ENCODE measurements at places on chromosomes 4 and X.

DNA sequence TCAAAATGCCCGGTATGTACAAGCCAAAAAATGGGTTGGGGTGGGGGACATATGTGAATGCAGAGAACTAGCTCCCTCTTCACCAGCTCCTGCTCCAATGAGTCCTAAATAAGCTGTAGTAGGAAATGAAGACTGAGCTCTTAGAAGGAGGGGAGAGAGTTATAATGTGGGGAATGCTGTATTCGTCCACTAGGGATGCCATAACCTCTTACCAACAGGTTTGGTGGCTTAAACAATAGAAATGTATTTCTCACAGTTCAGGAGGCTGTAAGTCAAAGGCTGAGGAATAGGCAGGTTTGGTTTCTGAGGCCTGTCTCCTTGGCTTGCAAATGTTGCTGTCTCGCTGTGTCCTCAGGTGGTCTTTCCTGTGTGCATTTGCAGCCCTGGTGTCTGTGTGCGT, 4.4 kb upstream of the INPP4B start:
- DNase-seq, result no peak

DNA sequence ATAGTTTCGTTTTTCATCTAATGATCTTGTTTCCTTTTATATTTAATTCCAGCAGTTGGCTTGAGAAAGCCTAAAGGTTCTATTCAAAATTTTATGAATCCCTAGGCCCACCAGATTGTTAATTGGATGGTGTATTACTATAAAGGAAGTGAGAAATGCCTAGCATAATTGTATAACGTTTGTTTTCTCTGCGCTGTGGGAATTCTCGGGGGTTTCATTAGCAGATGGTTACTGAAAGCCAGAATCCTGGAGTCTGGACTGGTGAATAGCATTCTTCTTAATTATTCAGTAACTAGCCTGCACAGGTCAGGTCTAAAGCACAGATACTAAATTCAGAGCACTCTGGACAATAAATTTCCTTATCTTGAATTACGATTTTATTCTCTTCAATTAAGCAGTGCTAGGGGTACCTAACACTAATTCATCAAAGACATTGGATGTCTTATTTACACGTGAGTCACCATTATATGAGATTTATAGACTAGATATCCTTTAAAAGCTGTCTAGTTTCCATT, 459.4 kb downstream of the DTHD1 start:
- DNase-seq, result no peak

DNA sequence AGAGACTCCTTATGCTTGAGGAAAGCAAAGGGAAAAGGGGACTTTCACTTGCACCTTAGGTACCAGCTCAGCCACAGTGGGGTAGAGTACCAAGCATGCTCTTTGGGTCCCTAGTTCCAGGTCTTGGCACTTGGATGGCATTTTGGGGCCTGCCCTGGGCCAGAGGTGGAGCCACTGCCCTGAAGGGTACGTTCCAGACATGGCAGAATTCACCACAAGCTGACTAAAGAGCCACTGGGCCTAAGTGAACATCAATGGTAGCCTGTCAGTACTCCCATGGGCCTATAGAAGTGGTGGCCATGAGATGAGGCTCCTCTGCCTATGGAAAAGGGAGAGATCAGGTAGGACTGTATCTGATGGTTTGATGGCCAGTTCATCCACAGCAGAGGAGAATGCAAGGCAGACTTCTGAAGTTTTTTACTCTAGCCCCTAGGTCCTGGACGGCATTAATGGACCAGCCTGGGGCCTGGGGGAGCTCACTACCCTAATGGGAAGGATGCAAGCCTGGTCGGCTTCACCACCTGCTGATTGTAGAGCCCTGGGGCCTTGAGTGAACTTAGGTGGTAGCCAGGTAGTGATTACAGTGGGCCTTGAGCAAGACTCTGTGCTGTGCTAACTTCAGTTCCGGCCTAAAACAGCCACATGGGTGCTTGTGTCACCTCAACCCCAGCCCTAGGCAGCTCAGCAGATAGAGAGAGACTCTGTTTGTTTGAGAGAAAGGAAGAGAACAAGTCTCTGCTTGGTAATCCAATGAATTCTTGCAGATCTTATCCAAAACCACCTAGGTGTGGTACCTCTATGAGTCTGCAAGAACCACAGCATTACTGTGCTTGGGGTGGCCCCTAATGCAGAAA, 19.8 kb upstream of the HSFX4 start:
- DNase-seq, result no peak

DNA sequence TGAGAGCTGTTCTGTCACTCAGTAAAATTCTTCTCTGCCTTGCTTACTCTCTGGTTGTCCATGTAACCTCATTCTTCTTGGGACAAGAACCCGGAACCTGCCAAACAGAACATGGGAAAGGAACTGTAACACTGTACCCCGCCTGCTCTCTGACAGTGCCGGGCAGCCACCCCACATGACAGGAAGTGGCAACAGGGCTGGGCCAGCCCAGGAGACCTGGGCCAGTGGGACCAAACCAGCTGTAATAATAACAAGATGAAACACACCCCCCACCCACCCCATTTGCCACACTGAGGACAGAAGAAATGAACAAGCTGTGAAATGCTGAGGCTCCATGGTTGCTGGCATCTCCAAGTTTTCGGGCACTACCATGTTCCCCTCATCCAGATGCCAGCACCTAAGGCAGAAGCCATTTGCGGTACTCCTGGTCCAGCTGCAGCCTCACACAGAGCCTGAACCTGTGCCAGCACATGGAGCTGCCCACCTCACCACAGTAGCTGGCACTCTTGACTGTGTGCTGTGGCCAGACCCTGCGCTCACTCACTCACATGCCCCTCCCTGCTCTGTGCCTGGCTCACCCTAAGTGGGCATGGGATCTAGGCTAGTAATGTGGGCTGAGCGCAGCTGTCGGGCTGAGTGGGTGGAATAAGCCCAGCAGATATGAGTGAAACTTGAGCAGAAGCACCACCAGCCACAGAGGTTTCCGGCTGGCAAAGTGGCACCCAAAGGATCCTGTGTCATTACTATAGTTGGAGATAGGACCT, 126.2 kb upstream of the UGT8 start:
- no peak for DNase-seq

GRCh38 chrX:142233400-142233799, 28.3 kb upstream of the MAGEC2 start:
- no peak for DNase-seq

DNA sequence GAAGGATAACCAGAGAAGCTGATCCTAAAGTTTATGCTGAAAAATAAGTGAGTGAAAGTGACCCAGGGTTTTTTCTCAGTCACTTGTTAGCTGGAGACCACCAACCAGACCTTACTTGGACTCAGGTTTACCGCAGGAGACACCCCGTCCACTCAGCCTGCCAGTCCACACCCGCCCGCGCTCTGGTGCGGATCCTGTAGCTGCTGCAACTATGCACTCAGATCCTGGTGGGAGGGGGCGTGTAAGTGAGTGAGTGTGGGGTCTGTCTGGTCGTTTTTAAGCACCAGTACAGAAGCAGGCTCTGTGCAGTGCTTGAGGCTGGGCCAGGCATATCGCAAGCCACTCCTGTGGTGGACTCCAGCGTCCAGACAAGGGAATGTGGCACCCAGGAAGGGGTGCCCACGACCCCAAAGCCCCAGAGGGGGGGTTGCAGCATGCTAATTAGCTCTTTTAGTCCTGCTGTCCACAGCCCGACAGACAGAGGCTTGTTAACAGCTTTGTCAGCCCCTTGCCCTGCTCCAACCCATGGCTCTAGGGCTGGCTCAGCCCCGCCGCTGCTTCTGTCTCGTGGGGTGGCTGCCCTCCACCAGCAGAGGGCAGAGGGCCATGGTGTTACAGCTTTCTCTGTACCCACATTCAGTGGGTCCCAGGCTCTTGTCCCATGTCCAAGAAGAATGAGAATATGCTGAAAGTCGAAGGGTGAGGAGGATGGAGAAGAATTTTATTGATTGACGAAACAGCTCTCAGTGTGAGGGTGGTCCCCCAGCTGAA, 40.4 kb upstream of the PPP1R2C start:
- no peak for DNase-seq

DNA sequence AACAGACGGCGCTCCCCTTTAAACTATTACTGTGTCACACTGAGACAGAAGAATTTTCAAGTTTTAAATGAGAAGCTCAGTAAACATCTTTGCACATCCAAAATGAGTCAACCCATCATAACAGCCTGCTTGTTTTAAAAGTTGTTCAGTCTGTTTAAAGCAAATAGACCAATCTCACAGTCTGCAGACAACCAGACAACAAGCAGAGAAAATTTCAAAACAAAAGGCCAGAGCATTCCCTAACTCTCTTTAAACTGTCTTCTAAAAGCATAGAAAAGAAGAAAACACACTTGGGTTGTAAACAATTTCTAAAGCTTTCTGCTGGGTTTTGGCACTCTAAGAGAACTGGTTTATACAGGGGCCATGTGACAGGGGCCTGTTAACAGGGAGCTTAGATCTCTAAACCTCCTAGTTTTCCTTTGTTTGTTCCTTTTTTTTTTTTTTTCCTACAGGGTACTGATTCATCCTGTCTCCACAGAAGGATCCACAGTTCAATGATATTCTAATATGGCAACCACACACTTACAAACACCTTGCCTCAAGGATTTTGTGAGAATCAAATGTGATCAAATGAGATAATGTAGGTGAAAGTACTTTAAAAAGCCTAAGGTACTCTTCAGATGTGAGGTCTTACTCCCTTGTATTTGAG, 100.8 kb upstream of the MAML3 start:
- DNase-seq, result no peak

GRCh38 chr4:126451237-126451873, 1136.6 kb downstream of the FAT4 start:
- DNase-seq, result no peak

- no peak for DNase-seq
These were observed 7.0 kb upstream of the SLC7A11 start for GRCh38 chr4:138249132-138249531.

GRCh38 chr4:119870856-119871255, 195.8 kb downstream of the MAD2L1 start:
- DNase-seq, result no peak

DNA sequence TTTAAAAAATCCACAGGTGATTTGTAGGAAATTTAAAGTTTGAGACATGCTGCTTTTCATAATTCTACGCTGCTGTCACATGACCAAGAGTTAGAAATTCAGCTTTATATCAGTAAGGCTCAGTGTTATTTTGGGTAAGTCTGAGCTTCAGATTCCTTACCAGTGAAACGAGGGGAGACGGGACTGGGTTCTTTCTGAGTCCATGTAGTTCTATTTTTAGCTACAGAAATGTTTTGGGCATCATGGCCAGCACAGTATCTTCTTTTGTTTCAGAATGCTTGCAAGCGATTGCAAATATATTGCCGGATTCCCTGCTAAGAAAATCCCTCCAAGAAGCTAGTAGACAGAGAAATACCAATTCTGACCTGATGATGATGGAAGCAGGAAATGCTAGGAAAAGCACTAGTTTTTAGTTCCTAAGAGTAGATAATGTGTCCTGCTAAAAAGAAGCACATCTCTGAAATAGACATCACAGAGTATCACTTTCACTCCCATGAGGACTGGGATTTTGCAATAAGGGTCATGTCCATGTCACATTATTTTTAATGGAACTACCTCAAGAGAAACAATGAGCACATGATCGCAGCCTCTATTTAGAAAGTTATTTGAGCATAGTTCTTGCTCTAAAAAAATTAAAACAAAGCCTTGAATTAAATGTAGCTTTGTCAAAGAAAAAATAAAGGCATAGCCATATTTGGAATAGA, 10.9 kb downstream of the ATP1B4 start:
- DNase-seq, result no peak

DNA sequence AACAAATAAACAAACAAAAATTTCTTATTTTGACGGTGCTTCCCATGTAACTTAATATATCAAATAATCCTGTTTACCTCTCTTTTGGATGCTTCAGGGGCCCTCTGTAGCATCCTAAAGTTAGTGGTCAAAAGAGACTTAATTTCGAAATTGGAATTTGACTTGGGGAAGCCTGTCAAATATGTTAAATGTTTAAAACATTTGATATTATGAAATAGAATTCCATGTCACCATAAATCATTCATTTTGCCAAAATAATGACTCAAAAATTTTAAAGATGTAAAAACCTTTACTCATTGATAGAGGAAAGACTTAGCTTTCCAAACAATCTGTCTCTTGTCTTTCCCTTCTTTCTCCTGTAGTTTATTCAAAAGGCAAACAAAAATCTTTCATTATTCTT, 20.6 kb upstream of the TEX13A start:
- no peak for DNase-seq

GRCh38 chr4:109816894-109817293, 1.3 kb downstream of the GAR1 start:
- no peak for DNase-seq

DNA sequence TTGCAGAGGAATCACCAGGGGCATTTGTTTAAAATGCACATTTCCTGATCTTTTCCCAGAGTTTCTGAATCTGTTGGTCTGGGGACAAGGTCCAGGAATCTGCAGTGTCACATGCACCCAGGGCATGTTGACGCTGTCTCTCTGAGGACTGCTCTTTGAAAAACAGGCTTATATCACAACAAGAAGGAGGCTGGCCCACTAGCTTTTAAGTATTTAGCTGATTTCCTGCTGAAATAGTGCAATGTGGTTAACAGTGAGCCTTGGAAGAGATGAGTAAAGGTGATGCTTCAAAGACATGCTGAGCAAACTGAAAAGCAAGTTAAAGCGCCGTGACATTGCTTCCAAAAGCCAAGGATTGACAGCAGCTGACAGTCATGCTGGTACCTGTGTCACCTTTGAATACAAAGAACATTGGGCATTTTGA, 18.6 kb upstream of the SEPSECS start:
- DNase-seq, result no peak

DNA sequence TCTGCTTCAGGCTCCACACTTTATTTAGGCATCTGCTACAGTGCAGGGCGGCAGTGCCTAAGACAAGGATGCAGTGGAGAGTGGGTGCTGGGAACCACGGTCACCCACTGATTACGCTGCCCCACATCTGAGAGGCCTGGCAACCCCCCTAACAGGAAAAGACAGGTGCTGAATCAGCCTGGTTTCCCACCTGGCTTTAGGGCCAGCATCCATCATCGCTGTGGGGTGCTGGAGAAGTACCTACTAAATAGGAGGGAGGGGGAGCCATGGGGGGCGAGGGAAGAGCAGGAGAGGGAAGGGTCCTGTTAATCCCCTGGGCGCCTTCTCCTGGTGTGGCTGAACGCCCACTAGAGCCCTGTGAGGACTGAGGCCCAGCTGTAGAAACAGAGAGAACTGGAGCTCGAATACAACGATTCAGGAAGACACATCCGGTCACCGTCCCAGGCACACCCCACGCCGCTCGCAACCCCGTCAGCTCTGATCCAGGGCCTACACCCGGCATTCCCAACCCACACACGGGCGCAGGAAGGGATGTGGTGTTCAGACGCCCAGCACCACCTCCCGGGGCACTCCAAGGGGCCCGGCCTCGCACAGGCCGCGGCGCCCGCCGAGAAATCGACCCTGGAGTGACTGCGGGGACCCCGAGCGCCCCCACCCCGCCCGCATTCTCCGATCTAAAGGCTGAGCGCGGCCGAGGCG, 554 bp downstream of the DCTD start:
- DNase-seq, result no peak

- DNase-seq, result no peak
These were observed 17.8 kb upstream of the RBPJ start for GRCh38 chr4:26303008-26303407.

- no peak for DNase-seq
These were observed 244.2 kb downstream of the FSTL5 start for GRCh38 chr4:161919442-161920220.

Data from stimulated activated CD8-positive, alpha-beta memory T cell treated with anti-CD3 and anti-CD28 coated beads, Interleukin-7, amount 100 ng/mL, for 1 hour (primary cell).